ENCODE measurements at places on chromosomes 11 and 22.

DNA sequence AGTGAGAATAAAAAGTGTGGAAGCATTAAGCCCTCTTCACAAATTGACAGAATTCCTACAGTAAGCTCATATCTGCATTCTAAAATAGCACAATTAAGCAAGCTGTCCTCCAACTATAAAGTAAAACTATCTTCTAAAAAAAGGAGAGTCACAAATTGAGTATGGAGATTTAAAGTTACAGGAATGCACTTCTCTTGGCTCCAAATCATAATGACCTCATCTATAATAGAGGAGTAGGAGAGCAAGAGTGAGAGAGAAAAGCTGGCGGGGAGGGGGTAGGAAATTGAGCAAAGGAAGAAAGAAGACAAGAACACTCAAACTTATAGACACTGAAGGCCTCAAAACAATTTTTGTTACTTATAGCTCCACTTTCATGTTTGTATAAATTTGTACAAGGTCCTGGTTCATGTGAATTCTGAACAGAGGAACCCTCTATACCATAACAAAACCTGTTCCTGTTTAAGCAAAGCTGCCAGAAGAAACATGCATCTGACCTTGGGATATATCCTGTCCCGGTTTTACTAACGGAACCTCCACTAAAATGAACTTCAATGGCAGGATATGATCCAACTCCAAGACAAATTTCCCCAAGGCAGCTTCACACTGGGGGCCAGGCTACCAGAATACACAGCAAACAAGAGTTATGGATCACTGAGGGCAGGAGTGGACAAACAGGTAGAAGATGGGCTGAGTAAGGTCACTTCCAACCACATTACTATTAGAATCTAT, 37.2 kb downstream of the SLC35F2 start:
- no peak for DNase-seq

DNA sequence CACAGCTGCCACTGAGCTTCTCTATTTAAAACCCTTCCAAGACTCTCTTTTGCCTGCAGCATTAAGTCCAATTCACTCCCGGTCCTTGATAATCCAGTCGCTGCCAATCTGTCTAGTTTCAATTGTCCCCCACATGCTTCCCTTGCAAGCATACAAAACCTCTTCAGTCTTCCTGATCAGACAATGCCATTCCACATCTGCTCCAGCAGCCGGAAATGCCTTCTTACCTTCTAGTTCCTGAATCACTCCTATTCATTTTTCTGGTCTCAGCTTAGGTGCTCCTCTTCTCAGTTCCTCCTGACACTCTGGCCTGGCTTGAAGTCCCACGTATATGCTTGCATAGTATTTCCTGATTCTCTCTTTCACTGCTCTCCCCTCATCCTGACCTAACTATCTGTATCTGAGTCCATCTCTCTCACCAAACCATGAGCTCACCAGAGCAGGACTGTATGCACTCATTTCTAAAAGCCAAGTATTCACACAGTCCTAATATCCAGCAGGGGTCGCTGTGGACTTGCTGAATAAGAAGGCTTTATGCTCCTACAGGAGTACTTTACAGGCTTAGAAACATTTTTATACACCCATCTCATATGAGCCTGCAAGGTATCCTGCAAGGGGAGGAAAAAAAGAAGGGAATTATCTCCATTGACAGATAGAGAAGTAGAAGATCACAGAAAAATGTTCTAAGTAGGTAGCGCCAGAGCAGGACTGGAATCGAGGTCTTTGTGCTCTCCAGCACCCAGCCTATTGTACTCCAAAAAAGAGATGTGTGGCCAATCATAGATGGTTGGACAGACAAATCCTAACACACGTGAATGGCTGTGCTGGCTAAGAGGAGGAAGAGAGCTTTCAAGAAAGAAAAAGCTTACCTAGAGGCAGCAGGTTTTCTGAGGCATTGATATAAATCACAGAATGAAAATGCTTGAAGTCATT, 19.2 kb downstream of the XRRA1 start:
- DNase-seq: peak; percentile 65

DNA sequence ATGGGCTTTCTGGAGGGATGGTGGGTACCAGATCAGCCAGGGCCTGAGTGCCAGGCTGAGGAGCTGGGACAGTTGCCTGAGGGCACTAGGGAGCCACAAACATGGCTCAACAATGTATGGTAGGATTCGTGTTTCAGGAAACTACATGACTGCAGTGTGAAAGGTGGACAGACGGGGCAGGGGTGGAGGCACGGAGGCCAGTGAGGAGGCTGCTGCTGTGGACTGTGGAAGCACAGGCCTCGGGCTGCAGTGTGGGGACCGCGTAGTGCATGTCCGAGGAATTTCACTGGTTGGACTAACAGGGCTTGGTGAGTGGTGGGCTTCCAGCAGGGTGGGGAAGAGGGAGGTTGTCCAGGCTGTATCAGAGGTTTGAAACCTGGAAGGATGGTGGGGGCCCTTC, 7.8 kb downstream of the P2RY2 start:
- DNase-seq: no peak

- DNase-seq: no peak
These were observed 23.8 kb downstream of the LMO2 start for GRCh38 chr11:33867996-33868646.

DNA sequence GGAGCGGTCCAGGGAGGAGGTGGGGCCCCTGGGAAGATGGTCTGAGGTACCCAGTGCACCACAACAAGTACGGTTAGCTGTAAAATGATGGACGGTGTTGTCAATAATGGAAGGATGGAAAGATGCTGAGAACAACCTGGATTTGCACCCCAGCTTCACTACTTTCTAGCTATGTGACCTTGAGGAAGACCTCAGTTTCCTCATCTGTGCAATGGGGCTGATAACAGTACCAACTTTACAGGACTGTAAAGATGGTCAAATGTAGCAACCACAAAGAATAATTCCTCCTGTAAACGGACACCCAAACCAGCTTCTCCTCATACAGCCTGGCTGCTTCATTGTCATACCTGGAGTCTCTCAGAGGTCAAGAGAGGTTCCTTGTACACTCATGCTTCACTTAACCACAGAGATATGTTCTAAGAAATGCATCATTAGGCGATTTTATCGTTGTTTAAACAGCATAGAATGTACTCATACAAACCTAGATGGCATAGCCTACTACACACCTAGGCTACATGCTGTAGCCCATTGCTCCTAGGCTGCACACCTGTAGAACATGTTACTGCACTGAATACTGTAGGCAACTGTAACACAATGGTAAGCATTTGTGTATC, 65.5 kb upstream of the LMO2 start:
- DNase-seq: no peak

DNA sequence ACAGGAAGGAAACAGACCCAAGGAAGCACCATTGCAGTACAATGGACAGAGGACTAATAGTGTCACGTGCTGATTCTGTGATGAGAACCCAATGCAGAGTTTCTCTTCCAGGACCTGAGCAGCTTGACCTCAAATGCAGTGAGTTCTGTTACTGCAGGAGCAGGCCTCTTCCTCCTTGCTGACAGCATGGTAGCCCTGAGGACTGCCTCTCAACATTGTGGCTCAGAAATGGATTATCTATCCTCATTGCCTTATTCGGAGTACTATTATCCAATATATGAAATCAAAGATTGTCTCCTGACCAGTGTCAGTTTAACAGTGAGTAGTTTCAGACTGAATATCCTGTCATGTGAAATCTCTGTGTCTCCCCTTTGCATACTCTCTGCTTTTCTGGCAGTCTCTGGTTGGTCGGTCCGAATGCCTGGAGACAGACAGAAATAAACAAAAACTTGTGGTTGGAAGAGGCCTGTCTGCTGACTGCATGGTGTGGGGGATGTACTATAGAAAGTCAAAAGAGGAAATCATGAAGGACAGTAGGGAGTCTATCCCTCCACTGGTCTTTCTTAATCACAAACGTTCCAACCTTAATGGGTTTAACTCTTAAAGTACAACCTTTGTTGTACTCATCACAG, 6.9 kb upstream of the MS4A14 start:
- no peak for DNase-seq

- no peak for DNase-seq
These were observed 33.3 kb upstream of the ZC3H12C start for GRCh38 chr11:110059706-110060463.

- no peak for DNase-seq
These were observed 1.0 kb downstream of the FUT4 start for GRCh38 chr11:94544646-94545263.

GRCh38 chr11:2290351-2290841, 11.3 kb downstream of the C11orf21 start:
- no peak for DNase-seq

GRCh38 chr11:120153221-120153620, 15.3 kb upstream of the TRIM29 start:
- DNase-seq: no peak

DNA sequence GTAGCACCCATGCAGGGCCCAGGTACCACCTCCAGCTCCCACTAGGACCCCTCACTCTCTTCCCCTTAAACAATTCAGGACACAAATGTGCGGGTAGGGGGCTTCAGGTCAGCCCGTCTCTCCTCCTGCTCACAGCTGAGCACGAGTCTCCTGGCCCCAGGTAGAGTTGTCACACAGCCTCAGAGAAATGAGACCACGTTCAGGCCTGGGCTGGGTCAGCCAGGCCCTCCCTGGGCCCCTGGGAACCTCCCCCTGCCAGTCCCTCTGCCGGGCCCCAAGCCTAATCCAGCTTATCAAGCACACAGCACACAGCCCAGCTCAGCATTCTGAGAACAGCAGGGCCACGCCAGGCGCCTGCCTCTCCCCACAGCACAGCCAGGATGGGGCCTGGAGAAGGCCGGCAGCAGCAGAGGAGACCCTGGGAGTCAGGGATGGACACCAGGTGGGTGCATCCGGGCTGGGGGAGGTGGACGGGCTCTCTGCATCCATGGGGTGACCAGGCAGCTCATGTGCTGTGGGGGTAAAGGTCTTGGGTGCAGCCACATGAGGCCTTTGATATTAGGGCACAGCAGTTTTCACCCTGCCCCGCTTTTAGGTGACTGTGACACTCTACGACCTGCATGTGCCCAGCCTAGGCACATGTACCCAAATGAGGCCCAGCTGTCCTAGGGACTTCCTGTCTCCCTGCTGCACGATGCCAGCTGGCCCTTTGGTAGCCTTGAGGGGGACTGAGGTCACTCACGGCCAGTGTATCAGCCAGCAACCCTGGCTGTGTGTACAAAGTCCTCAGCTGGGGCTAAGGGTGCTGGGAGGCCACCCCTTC, 87.0 kb downstream of the MORC2 start:
- no peak for DNase-seq

DNA sequence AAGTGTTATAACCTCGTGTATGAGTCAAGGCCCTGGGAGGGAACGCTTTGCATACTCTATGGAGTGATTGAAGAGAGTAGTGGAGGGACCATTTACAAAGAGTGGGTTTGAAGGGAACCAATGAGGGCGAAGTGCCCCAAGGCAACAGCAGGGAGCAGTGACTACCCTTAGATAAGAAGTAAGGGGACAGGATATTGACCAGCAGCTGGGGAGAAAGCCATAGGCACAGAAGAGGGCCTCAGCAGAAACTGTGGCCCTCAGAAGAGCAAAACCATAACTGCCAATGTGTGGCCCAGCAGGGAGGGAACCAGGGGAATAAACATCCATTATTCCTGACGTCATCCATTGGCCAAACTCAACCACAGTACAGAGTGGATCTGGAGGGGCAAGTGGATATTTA, 24.7 kb downstream of the PARVA start:
- DNase-seq: no peak

- no peak for DNase-seq
These were observed 30.1 kb downstream of the HIRA start for GRCh38 chr22:19401483-19401882.

- no peak for DNase-seq
These were observed 384.8 kb downstream of the TMEM135 start for GRCh38 chr11:87422566-87422965.

DNA sequence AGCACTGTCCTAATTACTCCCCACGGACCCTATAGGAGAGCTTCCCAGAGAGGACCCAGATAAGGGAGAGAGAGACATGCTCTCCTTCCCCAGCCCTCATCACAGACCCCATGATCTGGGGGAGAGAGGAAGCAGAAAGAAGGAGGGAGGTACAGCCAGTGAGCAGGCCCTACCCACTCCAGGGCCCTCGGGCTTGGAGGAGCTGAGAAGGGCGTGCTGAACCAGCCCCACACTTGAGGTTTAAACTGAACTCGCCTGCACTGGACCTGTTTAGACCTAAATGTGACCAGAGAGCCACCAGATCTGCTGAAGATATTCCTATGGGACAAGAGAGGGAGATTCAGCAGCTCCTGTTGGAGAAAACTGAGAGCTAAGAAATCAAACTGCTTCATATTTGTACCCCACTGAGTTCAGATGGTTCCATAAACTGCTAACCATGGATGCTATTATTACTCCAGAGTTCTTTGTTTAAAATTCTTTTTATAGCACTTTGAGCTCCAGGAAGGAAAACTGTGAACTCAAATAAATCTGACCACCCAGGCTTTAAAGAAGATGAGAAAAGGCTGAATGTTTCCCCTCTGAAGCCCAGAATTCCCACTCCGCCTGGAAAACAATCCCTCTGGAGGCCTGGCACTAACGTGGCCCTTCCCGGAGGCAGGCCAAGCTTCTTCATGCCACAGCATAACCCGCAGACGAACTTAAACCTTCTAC, 67.2 kb downstream of the EFCAB6 start:
- DNase-seq: no peak

- no peak for DNase-seq
These were observed 16.0 kb upstream of the B4GALNT4 start for GRCh38 chr11:353179-353873.
